ENCODE measurements at places on chromosomes 13 and 19. TPM values are rescaled to one million over a fixed set of nuclear protein-coding genes. Genes with fewer than 3 reads are reported as not detected.

The LRRC8E gene
- 0.32 TPM for total RNA-seq

The LRRC4B gene
- 4.8 TPM for total RNA-seq

GRCh38 chr13:105345131-105345530 is 1190.3 kb downstream of the EFNB2 start:
- DNase-seq = no peak

GRCh38 chr19:39737351-39737750 is 478 bp downstream of the CLC start:
- no peak for DNase-seq

DNA sequence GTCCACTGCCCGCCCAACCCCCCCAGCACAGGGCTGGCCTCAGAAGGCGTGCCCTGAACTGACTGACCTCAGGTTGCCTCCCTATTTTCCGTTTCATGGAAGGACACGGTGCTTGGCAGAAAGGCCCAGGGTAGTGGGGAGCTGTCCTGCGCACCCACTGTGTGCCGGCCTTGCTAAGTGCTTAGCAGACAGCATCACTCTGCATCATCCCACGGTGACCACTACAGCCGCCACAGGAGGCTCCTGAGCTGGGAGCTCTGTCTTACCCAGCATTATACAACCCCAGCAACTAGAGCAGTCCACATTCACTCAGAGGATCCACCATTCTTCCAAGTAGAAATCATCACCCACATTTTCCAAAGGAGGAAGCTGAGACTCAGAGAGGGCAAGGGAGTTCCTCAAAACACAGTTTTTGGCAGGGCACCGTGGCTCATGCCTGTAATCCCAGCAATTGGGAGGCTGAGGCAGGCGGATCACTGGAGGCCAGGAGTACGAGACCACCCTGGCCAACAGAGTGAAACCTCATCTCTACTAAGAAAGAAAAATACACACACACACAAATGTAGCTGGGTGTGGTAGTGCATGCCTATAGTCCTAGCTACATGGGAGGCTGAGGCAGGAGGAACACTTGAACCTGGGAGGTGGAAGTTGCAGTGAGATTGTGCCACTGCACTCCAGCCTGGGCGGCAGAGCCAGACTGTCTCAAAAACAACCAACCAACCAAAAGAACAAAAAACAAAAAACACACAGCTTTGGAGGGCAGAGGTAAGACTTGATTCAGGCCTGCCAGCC is 1.6 kb downstream of the SBK2 start:
- no peak for DNase-seq

DNA sequence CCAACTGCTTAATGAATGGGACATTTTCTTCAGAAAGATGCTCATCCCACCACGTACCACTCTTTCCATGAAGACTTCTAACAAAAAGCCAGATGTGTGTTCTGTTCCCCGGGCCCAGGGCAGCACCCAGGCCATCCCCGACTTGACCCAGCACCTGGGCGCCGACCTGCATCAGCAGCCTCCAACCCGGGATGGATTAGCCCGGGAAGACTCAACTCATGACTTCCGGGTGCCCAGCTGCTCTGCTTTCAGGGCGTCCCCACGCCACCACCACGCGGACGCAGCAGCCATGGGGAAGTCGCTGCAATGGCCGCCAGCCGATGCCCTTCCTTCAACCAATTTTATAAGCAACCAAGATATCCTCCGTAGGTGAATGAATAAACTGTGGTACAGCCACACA is 123.8 kb upstream of the TUBA3C start:
- no peak for DNase-seq

DNA sequence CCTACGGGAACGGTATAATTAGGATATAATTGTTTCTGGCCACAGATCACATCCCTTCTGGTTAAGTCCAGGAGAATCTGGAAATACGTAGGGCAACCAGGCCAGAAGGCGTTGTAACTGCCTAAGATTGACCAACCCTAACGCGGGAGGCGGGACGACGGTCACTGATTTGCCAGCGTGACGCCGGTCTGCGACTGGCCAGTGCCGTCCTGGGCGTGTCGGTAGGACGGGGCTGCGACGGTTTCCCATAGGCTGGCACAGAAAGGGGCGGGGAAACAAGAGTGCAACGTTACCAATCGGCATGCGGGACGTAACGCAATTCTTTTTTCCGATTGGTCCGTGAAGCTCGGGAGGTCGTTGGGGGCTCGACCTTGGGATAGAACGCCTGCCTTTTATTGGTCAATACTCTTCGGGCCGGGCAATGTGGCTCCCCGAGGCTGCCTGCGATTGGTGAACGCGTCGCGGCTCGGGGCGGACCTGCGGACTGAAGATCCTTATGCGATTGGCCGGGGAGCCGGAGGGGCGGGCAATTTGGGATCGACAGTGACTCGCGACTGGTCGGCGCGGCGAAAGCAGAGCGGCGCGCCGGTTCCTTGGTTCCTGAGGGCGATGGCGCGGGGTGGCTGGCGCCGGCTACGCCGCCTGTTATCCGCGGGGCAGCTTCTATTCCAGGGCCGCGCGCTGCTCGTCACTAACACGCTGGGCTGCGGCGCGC is at the start of gene MPV17L2:
TSS of gene MPV17L2 (plus strand) at position 546 of the 715 bp plus-strand sequence. CDS start at position 610, 64 bp downstream.
- peak; percentile 98 for DNase-seq

The PCDH17 gene
- 1.1 TPM for total RNA-seq

- DNase-seq = no peak
Measured at GRCh38 chr13:45149964-45150363, 29.7 kb downstream of the GTF2F2 start.

DNA sequence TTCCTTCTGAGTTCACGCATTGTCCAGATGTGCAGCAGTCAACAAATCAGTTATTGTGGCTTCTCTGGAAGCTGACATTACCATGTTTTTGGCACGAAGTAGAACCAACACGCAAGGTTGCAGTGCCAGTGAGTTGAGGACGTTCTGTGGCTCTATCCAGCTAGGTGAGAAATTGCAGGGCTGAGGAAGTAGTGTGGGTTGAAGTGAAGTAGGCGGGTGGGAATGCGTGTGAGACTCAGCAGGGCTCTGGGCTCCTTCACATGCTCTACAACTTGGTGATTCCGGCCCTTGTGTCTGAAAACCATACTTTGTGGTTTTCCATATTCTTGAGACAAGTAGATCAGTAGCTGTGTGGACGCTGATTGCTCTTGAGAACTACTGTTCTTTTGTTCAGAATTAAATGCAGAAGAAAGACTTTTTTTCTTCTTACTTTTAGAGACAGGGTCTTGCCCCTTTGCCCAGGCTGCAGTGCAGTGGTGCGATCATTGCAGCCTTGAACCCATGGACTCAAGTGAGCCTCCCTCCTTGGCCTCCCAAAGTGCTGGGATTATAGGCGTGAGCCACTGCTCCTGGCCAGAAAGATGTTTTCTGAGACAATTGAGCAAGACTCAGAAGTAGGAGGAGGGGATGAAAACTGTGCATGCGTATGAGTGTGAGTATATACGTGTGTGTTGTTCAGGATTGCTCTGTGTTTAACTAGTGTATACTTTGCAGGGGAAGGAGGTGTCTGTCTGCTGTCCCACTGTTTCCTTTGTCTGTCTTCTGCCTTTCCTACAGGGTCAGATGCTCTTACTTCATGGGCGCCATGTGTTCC is 46.2 kb downstream of the GATAD2A start:
- no peak for DNase-seq

- no peak for DNase-seq
Measured at GRCh38 chr13:59203855-59204254, 959.9 kb downstream of the DIAPH3 start.

The SKA3 gene
- total RNA-seq = 2.4 TPM

- DNase-seq = no peak
Measured at GRCh38 chr13:33536601-33537000, 251.0 kb upstream of the STARD13 start.

DNA sequence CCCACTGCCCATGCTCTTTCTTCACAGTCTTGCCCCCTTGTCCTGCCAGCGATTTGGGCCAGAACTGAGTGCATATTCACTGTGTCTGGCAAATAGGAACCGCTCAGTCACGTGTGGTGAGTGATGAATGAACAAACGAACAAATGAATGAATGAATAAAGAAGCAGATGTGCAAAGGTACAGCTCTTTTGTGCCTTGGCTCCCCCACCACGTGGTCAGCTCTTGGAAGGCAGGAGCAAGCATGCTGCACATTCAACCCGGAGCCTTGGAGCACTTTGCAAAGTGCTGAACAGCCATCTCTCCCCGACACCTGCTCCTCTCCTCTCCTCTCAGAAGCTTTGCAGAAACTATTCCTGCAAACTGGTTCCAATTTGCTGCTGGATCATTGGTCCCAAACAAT is 52.4 kb downstream of the LATS2 start:
- no peak for DNase-seq

The PODNL1 gene
- total RNA-seq = 3.4 TPM

The GSX1 gene
- total RNA-seq = not detected

GRCh38 chr13:34731486-34731885 is 210.6 kb upstream of the NBEA start:
- no peak for DNase-seq

- DNase-seq = no peak
Measured at GRCh38 chr13:26198116-26198515, 24.0 kb downstream of the RNF6 start.

DNA sequence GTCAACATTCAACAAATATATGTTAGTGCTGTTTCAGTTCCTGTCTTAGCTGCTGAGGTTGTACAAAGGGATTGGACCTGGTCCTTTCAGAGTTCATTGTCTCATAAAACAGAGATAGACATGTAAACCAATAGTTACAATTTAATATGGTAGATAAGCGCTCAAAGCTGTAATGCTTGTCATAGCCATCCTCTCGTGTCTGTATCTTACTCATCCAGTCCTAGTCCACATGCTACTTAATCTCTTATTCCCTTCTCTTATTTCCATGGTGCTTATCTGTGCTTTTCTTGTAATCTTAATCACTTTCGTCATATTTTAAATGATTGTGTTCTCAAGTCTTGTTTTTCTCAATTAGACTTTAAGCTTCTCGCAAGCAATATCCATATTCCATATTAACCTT is 185.2 kb upstream of the OBI1 start:
- no peak for DNase-seq

- peak; percentile 76 for DNase-seq
Measured at GRCh38 chr19:18865973-18866799, 29.8 kb downstream of the CERS1 start.

- no peak for DNase-seq
Measured at GRCh38 chr19:17078036-17078919, 2.7 kb downstream of the MYO9B start.

DNA sequence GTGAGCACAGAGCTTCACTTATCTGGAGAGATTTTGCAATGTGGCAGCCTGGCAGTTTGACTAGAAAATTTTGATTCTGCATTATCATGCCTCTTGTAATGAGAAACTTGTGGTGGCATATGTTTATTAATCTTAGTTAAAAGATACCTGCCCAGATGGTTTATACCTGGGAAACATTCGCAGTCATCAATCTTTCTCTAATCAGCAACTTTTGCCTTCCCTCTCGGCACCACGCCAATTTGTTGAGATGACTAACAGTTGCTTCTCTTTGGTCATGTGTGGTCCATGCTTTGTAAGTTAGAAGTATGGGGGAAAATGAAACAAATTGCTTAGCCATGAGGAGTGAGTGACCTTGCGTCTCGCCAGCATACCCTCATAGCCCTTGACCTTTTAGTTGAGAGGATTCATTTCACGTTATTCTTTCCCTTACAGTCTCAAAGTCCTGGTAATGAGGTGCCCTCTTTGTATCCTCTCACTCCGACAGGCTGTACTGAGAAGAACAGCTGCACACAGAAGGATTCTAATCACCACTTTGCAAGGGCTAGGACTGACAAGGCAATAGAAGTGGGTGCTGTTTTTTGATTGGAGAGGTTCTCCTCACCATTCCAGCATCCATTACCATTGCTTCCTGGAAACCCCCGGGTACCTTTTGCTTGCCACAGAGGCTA is 201.4 kb downstream of the OXGR1 start:
- DNase-seq = no peak

DNA sequence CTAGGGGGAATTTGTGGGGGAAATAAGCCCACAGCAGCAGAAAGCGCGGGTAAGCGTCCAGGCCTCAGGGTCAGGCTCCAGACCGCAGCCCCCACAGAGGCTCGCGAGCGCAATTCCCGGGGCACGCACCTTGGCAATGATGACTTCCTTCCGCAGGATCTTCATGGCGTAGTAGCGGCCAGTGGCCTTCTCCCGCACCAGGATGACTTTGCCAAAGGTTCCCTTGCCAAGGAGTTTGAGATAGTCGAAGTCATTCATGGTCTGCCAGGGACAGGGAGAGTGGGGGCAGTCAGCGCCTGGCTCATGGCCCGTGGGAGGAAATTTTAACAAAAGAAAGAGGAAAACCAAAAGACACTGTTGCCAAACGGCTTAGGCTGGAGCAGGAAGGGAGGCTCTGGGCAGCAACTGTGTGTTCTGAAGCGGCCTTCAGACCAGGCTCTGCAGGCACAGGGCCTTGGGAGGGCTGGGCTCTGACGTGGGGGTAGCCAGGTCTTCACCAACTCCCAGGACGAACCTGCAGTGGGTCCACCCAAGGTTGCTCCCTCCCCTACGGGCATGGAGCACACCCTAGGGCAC is 15.4 kb upstream of the CCNP start:
- DNase-seq = no peak

- no peak for DNase-seq
Measured at GRCh38 chr19:18259893-18260292, 14.4 kb downstream of the IQCN start.

The ZNF790 gene
- total RNA-seq = 8.8 TPM

GRCh38 chr19:19256072-19256969 is 16.8 kb downstream of the TM6SF2 start:
- no peak for DNase-seq

The ZNF665 gene
- 3.2 TPM for total RNA-seq

DNA sequence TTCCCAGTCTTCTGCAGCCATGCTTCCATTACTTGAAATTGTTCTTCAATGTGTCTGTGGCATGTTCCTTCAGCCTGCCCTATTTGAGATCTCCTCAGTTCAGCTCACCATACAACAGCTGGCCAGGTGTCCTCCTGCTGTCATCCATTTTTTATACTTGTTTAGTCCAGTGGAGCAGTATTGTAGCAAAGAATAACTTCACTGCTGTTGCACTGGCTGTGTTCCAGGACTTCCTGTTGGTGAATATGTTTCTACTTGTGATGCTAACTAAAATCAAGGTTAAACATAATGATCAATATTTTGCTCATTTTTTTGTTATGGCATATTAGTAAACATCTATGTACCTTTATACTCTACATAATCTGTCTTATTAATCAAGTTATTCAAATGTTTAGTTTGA is 1394.1 kb downstream of the PCDH9 start:
- DNase-seq = no peak

The GAPDHS gene
- not detected for total RNA-seq
